H9 (cell line): ENCODE measurements at places on chromosomes 2 and 18.

DNA sequence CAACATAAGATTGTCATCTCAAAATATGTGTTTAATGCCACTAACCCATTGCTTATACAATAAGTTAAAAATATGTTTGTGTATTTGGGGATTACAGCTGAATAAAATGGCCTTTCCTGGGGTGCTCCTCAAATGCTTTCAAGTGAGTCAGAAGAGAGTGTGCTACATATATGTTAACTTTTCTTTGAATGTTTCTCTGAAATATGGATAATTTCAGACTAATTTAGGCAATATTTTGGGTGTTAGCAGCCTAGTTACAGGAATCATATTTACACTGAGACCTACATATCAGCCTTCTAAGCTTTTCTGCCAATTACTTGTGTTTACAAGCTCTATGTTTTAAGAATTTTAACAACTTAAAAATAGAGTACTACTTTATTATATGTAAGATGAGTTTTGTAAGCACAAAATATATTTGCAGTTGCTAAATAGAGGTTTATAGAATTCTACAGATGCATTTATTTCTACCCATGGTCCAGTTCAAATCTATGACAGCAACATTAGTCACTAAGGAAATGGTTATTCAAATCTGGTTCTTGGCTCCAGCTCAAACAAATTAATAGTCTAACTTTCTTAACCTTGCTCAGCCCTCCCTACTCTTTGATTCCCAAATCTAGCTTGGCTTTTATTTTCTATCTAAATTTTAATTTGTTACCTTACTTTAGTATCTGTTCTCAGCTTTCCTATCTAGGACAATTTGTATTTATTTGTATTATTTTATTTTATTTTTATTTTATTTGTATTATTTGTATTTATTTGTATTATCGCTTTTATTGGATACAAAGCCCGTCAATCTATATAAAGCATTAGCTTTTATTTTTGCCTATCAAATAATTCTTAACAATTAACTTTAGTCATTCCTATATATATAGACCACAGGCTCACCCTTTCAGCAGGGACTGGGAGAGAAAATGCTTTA lies 48.9 kb downstream of the FSIP2 start:
- DNase-seq: no peak

DNA sequence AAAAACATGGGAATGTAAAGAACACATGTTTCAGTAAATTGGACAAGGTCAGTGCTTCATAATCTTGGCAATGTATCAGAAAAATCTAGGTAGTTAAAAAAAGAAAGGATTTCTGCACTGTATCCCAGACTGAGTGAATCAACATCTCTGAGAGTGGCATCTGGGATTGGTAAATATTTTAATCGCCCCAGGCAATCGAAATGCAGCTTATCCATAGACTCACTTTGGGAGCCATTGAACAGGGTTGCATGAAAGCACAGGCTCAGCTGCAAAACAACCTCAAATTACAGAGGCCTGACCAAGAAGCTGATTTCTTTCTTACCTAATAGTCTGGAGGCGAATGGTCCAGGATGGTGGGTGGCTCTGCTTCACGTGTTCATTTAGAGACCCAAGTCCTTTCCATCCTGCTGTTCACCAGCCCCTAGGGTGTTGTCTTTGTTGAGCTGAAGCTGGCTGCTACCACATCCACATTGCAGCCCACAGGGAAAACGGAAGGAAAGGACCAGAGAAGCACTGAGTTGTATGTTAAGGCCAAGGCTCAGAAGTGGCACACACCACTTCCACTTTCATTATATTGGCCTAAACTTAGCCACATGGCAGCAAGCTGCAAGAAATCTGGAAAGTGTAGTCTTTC lies 59.0 kb downstream of the MOGAT1 start:
- DNase-seq: no peak

- peak; percentile 46 for DNase-seq
These were observed 210.3 kb upstream of the RBMS1 start for GRCh38 chr2:160703648-160704585.

- peak; percentile 33 for DNase-seq
These were observed 300.9 kb downstream of the PHLPP1 start for GRCh38 chr18:63016270-63016669.

GRCh38 chr2:181658444-181658843 lies 1.5 kb upstream of the CERKL start:
- peak; percentile 38 for DNase-seq

DNA sequence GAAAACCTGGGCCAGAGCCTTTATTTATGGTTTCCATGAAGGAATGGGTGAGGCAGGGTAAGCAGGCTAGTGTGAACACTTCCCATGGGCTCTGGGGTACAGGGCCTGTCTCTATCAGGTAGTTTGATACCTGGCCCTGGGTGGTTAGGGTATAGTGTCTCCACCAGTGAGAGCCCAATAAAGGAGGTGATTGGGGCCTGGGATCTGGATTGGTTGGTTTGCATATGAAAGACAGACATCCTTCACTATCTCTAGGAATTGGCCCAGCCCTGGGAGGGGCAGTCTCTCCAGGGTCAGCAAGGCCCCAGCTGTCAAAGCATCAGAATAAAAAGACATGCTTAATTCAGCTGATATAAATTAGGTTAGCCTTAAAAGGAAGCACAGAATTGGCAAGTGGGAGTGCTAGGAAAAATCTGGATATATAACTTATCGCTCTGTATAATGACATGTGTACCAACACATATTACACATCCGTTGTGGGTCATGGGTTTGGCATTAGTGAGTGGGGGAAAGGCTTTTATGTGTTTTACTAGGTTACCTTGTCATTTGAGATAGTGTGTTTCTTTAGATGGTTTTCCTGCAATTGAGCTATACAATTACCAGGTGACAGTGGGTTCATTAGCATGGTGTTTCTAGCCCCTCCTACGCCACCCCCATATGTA lies 18.5 kb upstream of the TMEM178A start:
- DNase-seq: peak; percentile 58

DNA sequence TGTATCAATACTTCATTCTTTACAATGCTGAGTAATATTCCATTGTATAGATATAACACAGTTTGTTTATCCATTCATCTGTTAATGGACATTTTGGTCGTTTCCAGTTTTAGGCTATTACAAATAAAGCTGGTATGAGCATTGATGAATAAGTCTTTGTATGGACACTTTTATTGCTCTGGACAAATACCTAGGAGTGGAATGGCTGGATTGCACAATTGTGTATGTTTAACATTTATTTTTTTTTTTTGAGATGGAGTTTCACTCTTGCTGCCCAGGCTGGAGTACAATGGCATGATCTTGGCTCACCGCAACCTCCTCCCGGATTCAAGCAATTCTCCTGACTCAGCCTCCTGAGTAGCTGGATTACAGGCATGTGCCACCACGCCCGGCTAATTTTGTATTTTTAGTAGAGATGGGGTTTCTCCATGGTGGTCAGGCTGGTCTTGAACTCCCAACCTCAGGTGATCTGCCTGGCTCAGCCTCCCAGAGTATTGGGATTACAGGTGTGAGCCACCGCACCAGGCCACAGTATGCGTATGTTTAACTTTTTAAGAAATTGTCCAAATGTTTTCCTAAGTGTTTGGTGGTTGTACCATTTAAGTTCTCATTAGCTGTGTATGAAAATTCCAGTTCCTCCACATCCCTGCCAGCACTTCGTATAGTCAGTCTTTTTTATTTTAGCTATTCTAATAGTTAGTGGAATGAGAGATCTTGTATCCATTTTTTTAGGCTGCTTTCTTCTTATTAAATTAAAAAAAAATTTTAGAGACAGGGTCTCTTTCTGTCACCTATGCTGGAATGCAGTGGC lies 194.9 kb upstream of the HAAO start:
- DNase-seq: no peak

- DNase-seq: no peak
These were observed 281.5 kb downstream of the AFF3 start for GRCh38 chr2:99860720-99861375.

GRCh38 chr2:119730671-119731177 lies 29.0 kb upstream of the PTPN4 start:
- peak; percentile 28 for DNase-seq

GRCh38 chr18:35032113-35032512 lies 9.1 kb upstream of the MAPRE2 start:
- no peak for DNase-seq

- DNase-seq: no peak
These were observed 160.9 kb downstream of the RDH14 start for GRCh38 chr2:18399601-18400000.

DNA sequence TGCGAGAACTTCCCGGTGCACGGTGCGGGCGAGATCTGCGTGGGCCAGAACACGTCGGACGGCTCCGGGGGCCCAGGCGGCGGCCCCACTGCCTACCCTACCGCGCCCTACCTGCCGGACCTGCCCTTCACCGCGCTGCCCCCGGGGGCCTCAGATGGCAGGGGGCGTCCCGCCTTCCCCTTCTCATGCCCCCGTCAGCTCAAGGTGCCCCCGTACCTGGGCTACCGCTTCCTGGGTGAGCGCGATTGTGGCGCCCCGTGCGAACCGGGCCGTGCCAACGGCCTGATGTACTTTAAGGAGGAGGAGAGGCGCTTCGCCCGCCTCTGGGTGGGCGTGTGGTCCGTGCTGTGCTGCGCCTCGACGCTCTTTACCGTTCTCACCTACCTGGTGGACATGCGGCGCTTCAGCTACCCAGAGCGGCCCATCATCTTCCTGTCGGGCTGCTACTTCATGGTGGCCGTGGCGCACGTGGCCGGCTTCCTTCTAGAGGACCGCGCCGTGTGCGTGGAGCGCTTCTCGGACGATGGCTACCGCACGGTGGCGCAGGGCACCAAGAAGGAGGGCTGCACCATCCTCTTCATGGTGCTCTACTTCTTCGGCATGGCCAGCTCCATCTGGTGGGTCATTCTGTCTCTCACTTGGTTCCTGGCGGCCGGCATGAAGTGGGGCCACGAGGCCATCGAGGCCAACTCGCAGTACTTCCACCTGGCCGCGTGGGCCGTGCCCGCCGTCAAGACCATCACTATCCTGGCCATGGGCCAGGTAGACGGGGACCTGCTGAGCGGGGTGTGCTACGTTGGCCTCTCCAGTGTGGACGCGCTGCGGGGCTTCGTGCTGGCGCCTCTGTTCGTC lies 1.7 kb downstream of the FZD7 start:
- peak; percentile 54 for DNase-seq

DNA sequence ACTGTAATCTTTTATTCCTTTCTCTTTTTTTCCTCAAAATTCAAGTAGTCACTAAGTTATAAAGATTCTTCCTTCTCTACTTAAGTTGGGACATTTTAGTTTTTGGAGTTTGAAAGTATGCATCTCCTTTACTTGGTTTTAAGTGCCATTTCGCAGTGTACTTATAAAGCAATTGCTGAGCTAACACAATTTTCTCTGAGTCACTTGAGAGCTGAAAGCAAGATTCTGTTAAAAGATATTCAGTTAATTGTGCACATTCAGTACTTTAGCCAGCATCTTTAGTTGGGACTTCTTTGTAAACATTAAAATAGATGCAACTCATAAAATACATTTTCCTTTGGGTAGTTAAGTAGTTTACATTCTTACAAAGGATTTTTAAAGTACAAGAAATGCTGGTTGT lies 136.0 kb downstream of the GFPT1 start:
- no peak for DNase-seq

DNA sequence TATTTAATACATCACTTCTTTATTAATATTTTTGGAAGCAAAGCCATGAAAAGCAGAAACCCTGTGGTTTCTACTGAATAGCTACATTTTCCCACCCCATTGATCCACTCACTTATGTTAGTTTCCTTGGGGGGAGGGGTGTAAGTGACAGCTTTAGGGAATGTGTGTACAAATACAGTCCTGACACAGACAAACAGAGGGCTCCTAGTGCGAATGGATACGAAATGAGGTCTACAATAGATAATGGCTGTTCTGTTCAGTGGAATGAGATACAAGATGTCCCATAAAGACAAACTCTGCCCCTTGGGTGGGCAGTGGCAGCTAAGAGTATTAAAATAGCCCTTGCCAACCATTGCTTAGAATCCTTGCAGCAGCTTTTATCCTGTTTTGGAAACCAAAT lies 312.9 kb downstream of the NCKAP5 start:
- DNase-seq: no peak
